ENCODE measurements at places on chromosomes 11 and 22.
A peak's percentile ranks its signal among the peaks of the same experiment; 100 is the strongest.

- H3K4me3 ChIP-seq: peak within 1 kb of the TSS; percentile 81
- DNase-seq: peak; percentile 98
- peak within 1 kb of the TSS; percentile 83 for H3K27ac ChIP-seq
- peaks cover 24% of the 10 kb centered on the region for H3K36me3 ChIP-seq
Observed at GRCh38 chr11:77994434-77995362, at the start of gene INTS4. Gene INTS4, minus strand, starts transcription at chr11:77994668. Its CDS starts 25 bp downstream, at chr11:77994643.

DNA sequence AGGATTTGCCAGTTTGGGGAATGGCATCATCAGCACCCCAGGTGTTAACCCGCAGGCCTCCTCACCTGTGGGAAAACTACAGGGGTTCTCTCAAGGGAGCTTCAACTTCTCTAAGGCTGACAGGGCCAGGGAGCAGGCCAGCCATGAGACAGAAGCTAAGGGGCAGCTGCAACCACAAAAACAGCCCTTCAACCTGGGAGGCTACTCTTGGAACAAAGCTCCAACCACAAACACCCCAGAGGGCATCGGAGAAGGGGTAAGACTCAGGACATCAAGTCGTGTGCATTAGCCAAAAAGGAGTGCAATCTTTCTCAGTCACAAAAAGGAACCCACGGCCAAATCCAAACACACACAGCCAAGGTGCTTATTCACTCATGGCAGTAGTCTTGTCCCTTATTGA is 103.0 kb downstream of the PLEKHA7 start:
- no peak overlapping the region for H3K4me3 ChIP-seq
- H3K27ac ChIP-seq: no peak overlapping the region
- peaks cover 21% of the 10 kb centered on the region for H3K4me1 ChIP-seq
- DNase-seq: no peak
- H3K36me3 ChIP-seq: no peaks in the 10 kb centered on the region

DNA sequence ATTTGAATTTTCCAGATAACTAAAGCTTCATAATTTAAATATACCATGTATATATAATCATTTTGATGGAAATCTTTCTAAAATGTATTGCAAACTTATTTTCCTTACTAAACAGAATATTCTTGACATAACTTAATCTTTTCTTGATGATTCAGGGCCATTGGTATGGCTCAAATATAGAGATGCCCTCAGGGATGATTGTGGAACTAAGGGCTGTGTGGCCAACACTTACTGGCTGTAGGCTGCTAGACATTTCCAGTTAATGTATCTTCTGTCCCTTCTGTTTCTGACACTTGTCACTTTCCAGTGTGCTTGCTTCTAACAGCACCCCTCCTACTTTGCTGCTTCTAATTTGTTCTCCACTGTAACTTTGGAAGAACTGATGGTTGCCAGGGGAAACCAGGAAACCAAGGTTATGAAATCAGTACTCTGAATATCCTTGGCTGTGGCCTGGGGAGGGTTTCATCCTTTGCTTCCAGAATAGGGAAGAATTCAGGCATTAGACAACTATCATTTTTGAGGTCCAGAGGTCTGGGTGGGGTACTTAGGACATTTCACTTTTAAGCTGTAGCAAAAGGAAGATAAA is 697.2 kb downstream of the ETS1 start:
- no peaks in the 10 kb centered on the region for H3K27me3 ChIP-seq
- H3K4me1 ChIP-seq: no peaks in the 10 kb centered on the region
- H3K4me3 ChIP-seq: no peak overlapping the region
- no peak overlapping the region for H3K27ac ChIP-seq
- H3K36me3 ChIP-seq: no peaks in the 10 kb centered on the region
- DNase-seq: no peak

GRCh38 chr11:95338430-95338991 is 107.5 kb upstream of the SESN3 start:
- H3K4me3 ChIP-seq: no peak overlapping the region
- no peak overlapping the region for H3K27ac ChIP-seq
- no peaks in the 10 kb centered on the region for H3K27me3 ChIP-seq
- peaks cover 28% of the 10 kb centered on the region for H3K4me1 ChIP-seq
- no peaks in the 10 kb centered on the region for H3K36me3 ChIP-seq

DNA sequence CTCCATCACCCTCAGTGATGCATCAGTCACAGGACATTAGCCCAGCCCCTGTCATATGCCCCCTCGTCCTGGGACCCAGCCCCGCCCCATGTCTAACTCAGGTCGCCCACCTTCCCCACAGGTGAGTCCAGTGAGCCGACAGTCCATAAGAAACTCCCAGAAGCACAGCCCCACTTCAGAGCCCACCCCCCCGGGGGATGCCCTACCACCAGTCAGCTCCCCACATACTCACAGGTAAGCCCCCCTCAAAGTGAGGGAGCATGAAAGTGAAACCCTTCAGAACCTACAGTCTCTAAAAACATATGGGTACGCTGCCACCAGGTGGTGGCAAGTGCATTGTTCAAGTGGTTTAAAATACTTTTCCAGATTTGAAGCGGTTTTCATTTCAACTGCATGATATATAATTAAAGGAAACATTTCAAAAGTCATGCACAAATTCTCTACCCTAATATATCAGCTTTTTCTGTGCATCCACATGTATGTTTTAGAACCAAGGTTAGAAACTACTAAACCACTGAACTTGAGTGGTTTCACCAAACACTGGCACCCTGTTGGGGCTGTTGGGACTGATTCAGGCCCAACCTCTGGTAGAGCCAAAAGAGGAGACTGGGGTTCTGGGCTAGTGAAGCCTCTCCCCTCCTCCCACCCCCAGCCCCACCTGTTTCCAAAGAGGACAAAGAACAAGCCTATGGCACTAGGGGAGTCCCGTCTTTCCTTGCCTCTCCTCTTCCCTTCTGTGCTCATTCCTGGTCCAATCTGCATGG is 17.3 kb downstream of the EPS8L2 start:
- H3K27ac ChIP-seq: no peak overlapping the region
- H3K36me3 ChIP-seq: no peaks in the 10 kb centered on the region
- H3K4me3 ChIP-seq: no peak overlapping the region
- peaks cover 14% of the 10 kb centered on the region for H3K4me1 ChIP-seq
- DNase-seq: no peak

DNA sequence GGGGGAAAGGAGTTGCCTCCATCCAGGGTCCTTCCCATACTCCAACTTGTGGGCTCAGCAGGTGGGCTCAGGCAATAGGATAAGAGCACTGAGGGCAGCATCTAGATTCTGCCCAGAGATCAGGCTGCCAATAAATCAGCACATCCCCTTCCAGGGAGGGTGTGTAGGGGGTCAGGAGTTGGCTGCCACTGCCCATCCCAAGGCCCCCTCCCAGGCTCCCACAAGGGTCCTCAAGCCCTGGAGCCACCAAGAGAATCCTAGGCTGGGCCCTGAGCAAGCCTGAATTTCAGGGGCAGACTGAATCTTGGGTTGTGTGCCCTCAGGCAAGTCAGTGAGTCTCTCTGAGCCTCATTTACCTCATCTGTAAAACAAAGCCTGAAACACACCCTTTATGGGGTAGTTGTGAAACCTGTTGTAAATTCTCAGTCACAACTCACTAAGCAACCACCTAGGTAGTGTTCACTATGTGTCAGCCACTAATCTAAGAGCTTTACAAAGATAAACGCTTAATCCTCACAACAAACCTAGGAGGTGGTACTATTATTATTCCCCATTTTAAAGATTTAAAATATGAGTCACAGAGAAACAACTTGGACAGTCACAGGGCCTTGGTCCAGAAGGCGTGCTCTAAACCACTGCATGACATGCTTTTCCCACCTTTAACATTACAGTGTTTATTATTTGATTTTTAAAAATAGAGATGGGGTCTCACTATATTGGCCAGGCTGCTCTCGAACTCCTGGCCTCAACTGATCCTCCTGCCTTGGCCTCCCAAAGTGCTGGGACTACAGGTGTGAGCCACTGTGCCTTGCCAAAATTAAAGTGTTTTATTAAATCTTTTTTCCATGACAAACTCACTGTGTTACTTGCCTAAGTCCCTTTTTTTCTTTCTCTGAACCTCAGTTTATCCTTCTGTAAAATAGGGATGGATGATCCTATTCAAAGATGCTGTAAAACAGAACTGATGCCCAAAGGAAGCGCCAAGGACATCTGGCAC is 36.2 kb downstream of the LMO1 start:
- no peaks in the 10 kb centered on the region for H3K27me3 ChIP-seq
- peaks cover 1% of the 10 kb centered on the region for H3K36me3 ChIP-seq
- H3K4me3 ChIP-seq: no peak overlapping the region
- peaks cover 14% of the 10 kb centered on the region for H3K4me1 ChIP-seq

- DNase-seq: no peak
- H3K27me3 ChIP-seq: no peaks in the 10 kb centered on the region
- H3K27ac ChIP-seq: no peak overlapping the region
- no peak overlapping the region for H3K4me3 ChIP-seq
Observed at GRCh38 chr11:14373941-14374646, 15.1 kb upstream of the RRAS2 start.

- peaks cover 11% of the 10 kb centered on the region for H3K4me1 ChIP-seq
- H3K4me3 ChIP-seq: no peak overlapping the region
- no peak for DNase-seq
- H3K27me3 ChIP-seq: no peaks in the 10 kb centered on the region
Observed at GRCh38 chr11:1485504-1485885, 1.1 kb downstream of the MOB2 start.

DNA sequence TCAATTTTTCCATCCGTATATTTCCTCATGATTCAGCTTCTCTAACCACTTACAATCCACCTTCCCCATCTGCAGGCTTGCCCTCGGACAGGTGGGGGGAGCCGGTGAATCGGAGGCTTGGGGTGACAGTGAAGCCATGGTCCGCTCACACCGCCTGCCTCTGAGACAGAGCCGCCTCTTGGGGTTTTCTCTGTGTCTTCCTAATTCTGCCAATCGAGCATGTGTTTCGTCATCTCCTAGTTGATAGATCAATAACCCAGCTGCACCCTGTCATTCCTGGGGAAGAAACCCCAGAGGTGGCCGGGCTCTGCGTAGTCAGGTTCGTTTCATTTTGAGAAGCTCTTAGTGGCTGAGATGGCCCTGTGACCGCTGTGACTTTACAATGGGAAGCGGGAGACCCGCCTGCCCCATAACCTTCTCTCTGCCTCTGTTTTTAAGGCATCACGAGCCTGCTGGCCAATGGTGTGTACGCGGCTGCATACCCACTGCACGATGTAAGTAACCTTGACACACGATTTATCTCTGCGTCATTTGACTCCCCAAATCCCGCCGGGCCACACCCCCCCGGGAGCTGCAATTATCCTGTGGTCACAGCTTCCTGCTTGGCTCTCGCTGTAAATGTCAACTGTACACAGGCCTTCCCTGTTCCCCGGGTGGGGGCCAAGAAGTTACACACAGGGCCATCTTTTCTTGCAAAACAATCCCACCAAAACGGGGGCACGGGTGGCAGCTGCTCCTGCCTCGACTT is 33.3 kb downstream of the ANO1 start:
- no peak overlapping the region for H3K27ac ChIP-seq
- no peak for DNase-seq
- no peaks in the 10 kb centered on the region for H3K36me3 ChIP-seq
- peaks cover 22% of the 10 kb centered on the region for H3K4me1 ChIP-seq
- H3K27me3 ChIP-seq: peaks cover 6% of the 10 kb centered on the region

DNA sequence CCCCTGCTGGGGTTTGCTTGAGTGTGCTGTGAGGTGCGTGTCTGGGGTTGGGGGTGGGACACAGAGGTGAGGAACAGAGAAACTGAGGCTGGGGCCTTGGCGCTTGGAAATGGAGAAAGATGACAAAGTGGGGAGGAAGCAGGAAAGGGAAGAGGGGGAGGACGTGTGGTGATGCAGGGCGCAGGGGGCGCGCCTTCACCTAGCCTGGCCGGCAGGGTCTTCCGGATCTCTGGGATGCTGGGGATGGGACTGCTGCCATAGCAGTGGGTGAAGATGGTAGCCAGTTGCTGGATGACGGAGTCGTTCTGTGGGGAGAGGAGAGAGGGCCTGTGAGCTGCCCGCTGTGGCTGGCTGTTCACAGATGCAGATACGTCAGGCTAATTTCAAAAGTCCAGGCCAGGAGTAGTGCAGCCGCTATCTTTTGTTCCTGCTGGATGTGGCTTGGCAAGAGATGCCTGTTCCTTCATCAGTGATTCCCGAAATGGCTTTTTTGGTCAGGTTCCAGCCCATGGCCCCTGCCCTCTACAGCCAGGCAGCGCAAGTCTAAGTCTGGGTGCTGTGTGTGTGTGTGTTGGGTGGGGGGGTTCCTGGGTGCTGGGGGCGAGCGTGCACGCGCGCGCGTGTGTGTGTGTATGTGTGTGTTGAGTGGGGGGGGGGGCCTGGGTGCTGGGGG is 54.8 kb downstream of the NAT10 start:
- no peaks in the 10 kb centered on the region for H3K27me3 ChIP-seq
- H3K36me3 ChIP-seq: no peaks in the 10 kb centered on the region
- no peak overlapping the region for H3K27ac ChIP-seq
- no peaks in the 10 kb centered on the region for H3K4me1 ChIP-seq
- no peak overlapping the region for H3K4me3 ChIP-seq

GRCh38 chr11:728901-729491 is 18.3 kb upstream of the TALDO1 start:
- H3K4me3 ChIP-seq: no peak overlapping the region
- H3K27ac ChIP-seq: no peak overlapping the region
- no peak for DNase-seq

DNA sequence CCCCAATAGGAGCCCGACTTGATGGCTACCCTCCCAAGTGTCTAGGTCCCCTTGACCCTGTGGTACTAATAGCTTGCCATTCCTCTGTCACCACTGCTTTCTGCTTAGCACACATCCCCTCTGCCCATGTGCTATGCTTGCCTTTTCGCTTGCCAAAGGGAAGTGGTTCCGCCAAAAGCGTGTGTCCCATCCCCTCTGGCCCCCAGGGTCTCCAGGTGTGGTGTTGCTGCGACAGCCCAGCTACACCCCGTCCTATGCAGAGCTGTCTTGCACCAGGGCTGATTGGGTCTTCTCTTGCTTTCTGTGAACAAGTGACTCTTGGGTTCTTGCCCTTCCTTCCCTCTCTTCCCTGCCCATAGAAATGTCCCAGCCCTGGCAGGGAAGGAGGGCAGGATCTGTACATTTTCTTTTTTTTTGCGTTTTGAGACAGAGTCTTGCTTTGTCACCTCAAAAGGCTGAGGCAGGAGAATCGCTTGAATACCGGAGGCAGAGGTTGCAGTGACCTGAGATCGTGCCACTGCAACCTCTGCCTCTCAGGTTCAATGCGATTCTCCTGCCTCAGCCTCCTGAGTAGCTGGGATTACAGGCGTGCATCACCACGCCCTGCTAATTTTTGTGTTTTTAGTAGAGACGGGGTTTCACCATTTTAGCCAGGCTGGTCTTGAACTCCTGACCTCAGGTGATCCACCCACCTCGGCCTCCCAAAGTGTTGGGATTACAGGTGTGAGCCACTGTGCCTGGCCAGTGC is 3.9 kb downstream of the TANGO2 start:
- no peak overlapping the region for H3K27ac ChIP-seq
- no peaks in the 10 kb centered on the region for H3K36me3 ChIP-seq
- peaks cover 2% of the 10 kb centered on the region for H3K27me3 ChIP-seq

DNA sequence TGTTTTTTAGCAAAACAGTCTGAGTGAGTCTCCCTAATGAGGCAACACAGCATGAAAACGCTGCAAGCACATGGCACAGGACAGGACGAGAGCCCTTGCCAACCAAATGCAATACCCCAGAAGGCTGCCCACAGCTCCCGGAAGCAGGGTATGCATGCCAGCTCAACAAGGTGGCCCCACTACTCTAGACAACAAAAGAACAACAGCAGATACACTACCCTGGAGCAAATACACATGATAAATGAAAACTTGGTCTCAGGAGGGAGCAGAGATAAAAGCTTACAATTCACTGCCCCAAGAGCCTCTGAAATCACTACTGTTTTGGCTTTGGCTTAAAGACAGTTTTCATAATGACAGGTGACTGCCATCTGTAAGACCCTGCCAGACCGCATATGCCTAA is 785.4 kb upstream of the API5 start:
- no peak overlapping the region for H3K4me3 ChIP-seq
- no peaks in the 10 kb centered on the region for H3K36me3 ChIP-seq
- H3K4me1 ChIP-seq: no peaks in the 10 kb centered on the region
- no peak for DNase-seq
- no peaks in the 10 kb centered on the region for H3K27me3 ChIP-seq
- H3K27ac ChIP-seq: no peak overlapping the region

Measured in neuronal stem cell (in vitro differentiated cells).